Activated T-helper 1 cell treated with Interleukin-2 at 50 U/mL for 16 hours (primary cell): ENCODE measurements at places on chromosomes 3 and 15.

DNA sequence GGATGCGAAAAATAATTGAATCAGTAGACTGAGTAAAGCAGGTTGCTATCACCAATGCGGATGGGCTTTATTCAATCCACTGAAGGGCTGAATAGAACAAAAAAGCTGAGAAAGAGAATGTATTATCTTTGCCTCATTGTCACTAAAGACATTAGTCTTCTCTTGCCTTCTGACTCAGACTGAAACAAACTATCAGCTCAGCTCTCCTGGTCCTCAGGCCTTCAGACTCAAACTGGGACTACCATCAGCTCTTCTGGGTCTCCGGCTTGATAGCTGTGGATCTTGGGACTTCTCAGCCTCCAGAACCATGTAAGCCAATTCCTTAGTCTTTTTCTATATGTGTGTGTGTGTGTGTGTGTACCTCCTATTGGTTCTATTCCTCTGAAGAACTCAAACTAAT lies 12.6 kb downstream of the IFT57 start:
- DNase-seq: no peak

GRCh38 chr3:119937229-119937628 lies 155.3 kb downstream of the NR1I2 start:
- no peak for DNase-seq

DNA sequence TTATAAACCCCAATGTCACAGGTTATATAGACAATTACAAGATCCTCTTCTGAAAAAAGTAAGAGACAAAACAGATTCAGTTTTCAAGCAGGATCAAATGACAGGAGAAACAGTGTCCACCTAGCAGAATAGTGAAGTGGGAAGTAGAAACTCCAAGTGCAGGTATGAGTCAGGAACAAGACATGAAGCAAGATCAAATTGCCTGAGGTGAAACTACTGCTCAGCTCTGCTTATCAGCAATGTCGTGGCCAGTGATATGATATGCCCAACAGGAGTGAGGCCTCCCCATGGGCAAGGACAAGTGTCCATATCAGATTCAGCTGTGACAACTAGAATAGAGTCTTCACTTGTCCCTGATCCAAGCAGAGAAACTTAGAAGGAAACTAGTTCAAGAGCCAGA lies 100.0 kb downstream of the ZMAT3 start:
- no peak for DNase-seq

DNA sequence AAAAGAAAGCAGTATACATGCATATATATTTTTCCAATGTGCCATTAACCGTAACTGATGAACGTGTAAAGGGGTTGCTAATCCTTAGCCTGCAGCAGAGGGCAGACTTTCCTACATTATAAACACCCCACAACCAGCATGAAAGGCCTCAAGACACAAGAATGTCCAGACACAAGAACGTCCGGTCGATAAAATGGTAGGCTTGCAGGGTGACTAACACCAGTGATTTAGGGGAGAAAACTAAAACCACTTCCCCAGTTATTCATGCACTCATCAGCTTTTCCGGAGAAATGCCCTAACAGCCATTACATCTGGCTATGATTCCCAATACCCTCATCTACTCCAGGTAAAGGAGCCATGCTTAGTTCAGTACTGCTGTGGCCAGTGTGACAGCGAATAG lies 57.4 kb downstream of the LRTM1 start:
- no peak for DNase-seq

DNA sequence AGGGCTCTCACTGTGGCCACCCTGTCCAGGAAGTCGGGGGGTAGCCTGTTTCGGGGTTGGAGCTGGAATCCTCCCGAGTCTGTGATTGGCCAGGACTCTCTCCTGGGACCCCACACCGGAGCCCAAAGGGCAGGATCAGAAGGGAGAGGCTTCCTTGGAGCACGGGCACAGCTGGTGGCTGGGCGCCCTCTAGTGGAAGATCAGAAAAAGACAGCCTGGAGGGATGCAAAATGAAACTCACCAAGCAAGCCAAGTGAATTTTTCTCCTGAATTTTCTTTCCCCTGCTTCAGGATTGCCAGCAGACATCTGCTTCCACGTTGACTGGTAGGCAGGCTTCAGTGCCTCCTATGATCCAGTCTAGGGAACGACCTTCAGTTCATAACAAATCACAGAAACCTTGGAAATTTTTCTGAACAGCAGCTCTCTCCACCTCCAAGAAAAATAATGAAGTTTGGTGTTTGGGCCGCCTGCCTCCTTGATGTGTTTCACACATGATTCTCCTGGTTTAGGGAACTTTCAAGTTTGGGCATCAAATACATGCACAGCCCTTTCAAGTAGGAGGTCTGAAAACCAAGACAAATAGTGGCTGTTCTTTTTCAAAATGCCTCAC lies 224.6 kb downstream of the VPS13C start:
- DNase-seq: peak; percentile 25

DNA sequence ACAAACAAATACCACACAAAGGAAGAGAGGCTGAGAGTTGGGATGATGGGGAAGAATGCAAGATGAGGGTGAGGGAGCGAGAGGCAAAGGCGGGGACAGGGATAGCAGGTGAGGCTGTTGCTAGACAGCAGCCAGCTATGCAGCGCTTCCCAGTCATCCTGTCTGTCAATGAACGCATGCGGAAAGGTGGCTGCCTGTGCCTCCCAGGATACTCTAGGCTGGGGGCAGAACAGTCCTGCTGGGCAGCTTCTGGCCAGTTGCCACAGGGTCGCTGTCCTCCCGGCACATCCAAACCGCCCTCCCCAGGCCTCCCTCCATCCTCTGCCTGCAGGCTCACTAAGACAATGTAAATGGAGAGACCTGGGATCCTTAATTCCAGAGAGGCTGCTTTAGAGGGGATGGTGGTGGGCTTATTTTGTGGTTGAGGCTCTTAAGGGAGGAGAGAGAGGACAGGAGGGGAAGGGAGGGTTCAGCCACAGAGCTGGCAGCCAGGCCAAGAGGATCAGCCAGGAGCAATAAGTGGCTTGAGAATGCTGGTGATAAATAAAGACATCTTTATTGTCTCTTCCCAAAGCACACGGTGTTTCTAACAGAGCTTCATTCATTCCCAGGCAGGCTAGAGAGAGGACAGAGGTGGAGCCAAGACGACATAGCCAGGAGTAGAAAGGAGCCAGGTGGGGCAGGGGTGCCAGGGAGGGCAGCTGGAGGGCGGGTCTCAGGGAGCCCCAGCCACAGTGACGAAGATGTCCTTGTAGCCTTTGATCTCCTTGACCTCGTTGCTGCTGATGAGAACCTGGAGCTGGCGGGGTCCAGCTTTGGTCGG lies 9.2 kb upstream of the TGM5 start:
- no peak for DNase-seq

- DNase-seq: no peak
These were observed 8.0 kb upstream of the ANKRD28 start for GRCh38 chr3:15805756-15806266.

DNA sequence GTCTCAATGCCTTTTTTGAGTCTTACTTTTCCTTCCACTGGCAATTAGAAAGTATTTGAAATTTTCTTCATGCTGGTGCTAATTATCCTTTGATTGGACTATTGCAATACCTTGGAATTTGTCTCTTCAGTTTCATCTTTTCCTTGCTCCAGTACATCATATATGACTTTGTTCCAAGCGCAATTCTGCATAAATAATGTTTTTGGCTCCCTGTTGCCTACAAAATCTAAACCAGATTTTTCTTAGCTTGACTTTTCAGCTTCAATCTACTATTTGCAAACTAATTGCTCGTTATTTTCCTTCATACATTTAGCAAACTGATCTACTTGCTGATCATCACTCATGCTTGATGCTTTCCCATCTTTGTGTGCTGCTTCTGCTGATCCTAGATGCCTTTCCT lies 230.8 kb upstream of the GPR149 start:
- DNase-seq: no peak

DNA sequence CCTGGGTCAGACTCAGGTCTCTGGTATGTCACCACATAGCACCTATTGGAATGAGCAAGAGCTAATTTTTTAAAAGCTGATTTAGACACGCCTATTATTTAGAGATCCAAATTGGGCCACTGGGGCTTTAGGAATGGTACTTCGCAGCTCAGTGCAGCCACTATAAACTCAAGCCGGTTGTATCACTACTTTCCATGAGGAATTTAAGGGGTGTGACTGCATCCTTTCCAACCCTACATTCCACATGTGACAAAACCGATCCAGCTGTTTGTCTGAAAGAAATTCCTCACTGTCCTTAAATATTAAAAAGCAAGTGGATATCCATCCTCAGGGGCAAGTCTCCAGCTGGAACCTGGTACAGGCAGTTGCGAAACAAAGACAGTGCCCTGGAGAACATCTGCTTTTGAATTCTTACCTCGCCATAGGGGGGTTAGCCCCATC lies 12.8 kb downstream of the VGLL3 start:
- DNase-seq: no peak

GRCh38 chr3:18223571-18223970 lies 201.6 kb downstream of the SATB1 start:
- no peak for DNase-seq

DNA sequence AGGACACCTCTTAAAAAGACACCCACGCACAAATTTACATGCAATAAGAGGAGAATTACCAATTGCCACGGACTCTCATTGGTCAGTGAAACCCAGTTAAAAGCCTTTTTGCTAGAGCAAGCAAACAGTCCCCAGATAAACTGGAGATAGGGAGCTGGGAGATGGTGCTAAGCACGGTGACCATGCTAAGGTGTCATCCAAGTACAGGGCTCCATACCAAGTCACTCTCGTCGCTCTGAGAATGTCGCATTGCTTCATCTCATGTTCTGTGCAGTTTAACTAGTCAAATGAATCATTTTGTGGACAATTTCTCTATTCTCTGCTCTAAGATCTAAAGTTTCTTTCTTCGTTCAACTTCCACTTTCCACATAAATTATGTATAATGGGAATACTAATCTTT lies 581.9 kb downstream of the AGBL1 start:
- no peak for DNase-seq

GRCh38 chr3:135326851-135327250 lies 531.8 kb downstream of the EPHB1 start:
- no peak for DNase-seq

- DNase-seq: no peak
These were observed 58.2 kb downstream of the OSTN start for GRCh38 chr3:191257286-191257685.

DNA sequence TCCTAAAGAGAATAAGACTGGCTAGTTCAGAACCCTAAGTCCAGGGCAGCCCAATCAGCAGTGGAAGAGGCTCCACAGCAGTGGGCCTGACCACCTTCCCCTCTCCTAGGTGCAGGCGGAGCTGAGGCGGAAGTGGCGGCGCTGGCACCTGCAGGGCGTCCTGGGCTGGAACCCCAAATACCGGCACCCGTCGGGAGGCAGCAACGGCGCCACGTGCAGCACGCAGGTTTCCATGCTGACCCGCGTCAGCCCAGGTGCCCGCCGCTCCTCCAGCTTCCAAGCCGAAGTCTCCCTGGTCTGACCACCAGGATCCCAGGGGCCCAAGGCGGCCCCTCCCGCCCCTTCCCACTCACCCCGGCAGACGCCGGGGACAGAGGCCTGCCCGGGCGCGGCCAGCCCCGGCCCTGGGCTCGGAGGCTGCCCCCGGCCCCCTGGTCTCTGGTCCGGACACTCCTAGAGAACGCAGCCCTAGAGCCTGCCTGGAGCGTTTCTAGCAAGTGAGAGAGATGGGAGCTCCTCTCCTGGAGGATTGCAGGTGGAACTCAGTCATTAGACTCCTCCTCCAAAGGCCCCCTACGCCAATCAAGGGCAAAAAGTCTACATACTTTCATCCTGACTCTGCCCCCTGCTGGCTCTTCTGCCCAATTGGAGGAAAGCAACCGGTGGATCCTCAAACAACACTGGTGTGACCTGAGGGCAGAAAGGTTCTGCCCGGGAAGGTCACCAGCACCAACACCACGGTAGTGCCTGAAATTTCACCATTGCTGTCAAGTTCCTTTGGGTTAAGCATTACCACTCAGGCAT lies 33.7 kb downstream of the VIPR1 start:
- peak; percentile 15 for DNase-seq

DNA sequence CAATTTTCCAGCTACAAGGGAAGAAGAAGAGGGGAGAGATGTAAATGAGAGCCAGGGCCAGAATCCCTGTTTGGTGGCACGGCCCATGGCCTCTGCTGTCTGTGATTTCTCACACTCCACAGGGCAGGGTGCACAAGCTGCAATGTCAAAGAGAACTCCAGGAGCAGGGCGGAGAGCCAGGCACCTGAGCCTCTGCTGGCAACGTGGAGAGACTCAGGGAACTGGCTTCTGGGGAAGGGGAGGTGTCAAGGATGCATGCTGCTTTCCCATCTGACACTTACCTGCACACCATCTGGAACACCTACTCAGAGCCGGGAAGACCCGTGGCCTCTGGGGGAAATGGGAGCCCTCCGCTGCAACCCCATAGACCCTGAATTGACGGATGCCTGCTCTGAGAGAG lies 507.5 kb upstream of the NR2F2 start:
- DNase-seq: no peak
